ENCODE measurements at places on chromosomes 4 and X.

GRCh38 chr4:89259301-89260028 lies 48.1 kb downstream of the GPRIN3 start:
- DNase-seq: no peak

DNA sequence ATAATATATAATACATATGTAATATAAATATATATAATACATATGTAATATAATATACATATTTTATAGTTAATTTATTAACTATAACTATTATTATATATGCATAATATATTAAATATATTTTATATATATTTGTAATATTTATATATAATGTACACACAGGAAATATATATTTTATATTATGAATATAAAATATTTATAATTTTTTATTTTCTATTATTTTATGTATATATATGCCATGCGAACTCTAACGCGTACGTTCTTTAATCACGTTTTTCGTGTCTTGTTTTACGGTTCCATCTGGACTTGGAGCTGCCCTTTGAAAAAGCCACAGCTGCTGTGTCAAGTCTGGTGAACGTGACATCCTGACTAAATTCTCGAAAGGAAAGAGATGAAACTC lies 332.1 kb downstream of the ASMT start:
- no peak for DNase-seq

- no peak for DNase-seq
These were observed at the start of gene ARHGEF9 for GRCh38 chrX:63784902-63785707. Gene ARHGEF9, minus strand, starts transcription at chrX:63785214. Its CDS starts 69 bp downstream, at chrX:63785145.

GRCh38 chr4:12071316-12071715 lies 642.6 kb upstream of the HS3ST1 start:
- DNase-seq: no peak

- DNase-seq: no peak
These were observed 237.2 kb downstream of the ASMT start for GRCh38 chrX:1852082-1852481.

DNA sequence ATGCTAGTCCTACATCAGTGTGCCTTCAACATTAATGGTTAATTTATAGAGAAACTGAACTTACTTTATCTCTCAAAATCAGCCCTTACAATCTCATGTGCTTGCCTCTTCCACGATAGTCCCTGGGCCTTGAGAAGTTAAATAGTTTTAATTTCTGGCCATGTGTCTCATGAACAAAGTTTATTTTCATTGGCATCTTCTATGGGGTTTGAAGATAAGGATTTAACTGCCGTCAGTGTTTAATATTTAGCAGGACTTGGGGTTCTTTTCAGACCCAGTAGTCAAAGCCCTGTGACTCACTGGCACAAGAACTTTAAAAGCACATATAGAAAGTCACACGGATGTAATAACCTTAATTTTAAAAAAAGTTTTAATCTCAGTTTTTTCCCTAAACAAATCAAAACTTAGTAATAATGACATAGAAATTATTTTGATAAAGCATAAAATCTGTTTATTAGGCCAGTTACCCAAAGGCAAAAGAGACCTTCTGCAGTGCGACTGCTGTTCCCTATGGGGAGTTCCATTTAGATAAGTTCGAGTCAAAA lies 10.1 kb upstream of the MPP1 start:
- no peak for DNase-seq

GRCh38 chr4:120088507-120088906 lies 21.9 kb upstream of the MAD2L1 start:
- no peak for DNase-seq

DNA sequence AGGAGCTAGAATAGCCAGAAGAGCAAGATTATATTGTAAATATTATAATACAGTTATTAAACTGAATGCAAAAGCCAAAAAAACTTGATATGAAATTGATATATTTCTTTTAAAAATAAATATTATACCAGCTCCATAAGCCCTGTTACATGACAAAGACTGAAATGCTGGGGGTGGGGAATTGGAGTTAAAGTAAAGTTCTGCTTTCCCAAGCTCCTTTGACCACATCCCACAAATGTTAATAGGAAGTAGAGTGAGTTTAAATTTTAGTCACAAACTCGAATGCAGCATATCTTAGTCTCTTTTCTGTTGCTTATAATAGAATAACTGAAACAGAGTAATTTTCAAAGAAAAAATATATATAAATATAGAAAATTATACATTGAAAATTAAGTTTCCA lies 46.9 kb upstream of the NFKB1 start:
- no peak for DNase-seq

- no peak for DNase-seq
These were observed 1.4 kb downstream of the RAI2 start for GRCh38 chrX:17859609-17860178.

- DNase-seq: no peak
These were observed 21.4 kb upstream of the CENPU start for GRCh38 chr4:184755278-184755677.

DNA sequence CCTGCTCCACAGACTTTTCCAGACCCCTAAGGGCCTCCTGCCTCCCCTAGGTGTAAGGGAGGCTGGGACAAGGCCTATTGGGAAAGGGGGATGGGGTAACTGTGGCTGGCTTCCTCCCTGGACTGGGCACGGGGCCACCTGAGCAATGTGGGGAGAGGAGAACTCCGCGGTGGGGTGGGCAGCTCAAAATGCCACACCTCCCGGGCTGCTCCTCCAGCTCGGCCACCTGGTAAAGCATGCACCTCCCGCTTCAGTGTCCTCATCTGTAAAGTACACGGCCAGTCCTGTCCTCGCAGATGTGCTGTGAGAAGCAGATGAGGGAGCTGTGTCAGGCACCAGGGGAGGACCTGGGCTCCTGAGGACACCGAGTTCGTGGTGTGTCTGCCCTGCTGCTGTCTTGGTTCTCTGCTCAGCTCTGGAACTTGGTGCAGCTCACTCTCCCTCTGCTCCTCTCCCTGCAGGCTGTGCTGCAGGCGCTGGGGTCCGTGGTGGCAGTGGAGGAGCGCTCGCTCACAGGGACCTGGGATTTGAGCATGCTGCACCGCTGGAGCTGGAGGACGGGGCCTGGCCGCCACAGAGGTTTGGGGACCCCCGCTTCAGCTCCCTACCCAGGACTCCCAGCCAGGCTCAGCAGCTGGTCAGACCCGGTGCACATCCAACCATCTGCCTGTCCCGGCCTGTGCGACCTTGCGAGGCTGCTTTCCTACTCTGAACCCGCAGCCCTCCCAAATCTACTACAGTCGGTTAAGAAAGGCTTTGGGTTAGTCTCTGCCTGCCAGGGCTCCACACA lies 20.8 kb upstream of the MRFAP1 start:
- DNase-seq: no peak

DNA sequence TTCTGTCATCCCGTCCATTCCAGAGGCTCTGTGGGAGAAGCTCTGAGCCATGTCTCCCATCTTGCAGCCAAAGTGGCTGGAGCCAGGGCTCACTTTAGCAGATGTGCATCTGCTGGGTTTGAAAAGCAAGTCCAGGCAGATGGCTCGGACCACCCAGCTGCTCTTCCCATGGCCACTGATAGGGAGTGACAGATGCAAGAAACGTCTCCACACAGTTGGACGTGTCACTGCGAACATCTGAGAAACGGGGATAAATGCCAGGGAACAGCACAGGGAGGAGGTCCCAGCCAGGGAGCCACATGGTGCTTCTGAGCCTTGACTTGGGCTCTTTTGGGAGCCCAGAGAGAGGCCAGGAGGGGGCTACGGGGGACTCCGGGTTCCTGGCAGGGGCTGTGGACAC lies 242.3 kb downstream of the AFAP1 start:
- no peak for DNase-seq

GRCh38 chr4:18975916-18976808 lies 954.6 kb upstream of the LCORL start:
- no peak for DNase-seq

DNA sequence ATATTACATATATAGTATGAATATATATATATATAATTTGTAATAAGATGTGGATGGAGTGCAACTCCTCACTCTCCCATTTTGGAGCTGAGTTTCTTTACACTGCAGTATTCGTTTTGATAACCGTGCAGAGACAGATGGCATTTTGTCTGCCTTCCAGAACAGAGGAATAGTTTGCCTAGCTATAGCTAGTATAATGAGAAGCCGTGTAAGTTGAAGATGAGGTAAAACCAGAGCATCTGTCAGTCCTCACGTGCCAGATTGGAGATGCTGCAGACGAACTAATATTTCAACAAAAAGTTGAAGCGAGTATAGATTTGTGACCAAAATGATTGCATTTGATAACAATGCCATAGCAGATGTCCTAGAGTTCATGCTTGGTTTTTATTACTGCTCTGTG lies 180.6 kb downstream of the FMR1NB start:
- DNase-seq: no peak

DNA sequence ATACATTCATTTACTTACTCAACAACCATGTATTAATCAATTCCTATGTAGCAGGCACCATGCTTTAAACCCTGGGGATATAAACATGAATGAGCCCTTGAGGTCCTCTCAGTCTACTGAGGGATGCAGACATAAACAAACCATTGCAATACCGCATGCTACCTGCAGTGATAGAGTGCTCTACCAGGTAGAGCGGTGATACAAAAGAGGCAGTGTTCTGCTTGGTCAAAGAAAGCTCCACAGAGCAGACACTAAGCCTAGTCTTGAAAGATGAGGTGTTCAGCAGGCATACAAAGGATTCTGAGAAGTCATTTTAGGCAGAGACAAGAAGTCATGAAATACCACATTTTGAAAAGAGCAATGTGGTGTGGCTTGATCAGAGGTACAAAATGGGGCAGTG lies 26.9 kb upstream of the AMOT start:
- DNase-seq: no peak

GRCh38 chrX:95884186-95884585 lies 800.5 kb upstream of the DIAPH2 start:
- DNase-seq: no peak

GRCh38 chrX:4994855-4995254 lies 1233.8 kb downstream of the NLGN4X start:
- DNase-seq: no peak

DNA sequence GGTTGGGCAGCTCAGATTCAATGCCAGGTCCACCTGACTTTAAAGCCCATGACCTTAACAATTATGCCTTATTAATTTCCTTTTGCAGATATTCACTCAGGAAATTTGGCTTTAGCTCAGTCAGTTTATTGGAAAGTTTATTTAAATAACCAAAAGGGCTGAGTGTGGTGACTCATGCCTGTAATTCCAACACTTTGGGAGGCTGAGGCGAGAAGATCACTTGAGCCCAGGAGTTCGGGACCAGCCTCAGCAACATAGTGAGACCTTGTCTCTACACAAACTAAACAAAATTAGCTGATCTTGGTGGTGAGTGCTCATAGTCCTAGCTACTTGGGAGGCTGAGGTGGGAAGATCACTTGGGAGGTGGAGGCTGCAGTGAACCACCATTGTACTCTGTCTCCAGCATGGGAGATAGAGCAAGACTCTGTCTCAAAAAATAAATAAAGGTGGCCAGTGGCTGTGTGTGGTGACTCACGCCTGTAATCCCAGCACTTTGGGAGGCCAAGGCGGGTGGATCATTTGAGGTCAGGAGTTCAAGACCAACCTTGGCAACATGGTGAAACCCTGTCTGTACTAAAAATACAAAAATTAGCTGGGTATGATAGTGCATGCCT lies 43.3 kb downstream of the RHOH start:
- no peak for DNase-seq

- DNase-seq: no peak
These were observed 139.2 kb upstream of the DGKK start for GRCh38 chrX:50609796-50610195.

- DNase-seq: no peak
These were observed 20.4 kb downstream of the TMEM271 start for GRCh38 chr4:555566-556275.

DNA sequence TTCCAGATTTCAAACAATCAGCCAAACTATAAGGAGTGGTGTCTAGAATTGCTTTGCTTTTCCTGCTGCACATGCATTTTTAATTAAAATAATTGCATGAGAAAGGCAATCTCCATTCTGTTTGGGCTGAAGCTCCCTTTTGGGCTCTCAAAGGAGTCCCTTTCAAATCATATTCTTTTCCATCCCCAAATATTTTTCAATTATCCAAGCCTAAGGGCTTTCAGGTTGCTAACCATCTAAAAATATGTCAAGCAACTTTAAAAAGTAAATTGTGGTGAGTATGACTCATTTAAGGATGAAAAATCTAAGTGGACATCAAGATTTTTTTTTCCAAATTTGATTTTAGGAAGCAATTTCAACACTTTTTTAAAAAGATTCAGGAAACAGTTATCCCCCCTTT lies 28.4 kb downstream of the PIR start:
- no peak for DNase-seq

Data from stimulated activated CD8-positive, alpha-beta memory T cell treated with anti-CD3 and anti-CD28 coated beads, Interleukin-7, amount 100 ng/mL, for 4 hours (primary cell).